CD4-positive, alpha-beta T cell treated with Interleukin-6 for 4 hours (primary cell): ENCODE measurements at places on chromosomes 12 and 14.
A peak's percentile ranks its signal among the peaks of the same experiment; 100 is the strongest.

- no peak for DNase-seq
Measured at GRCh38 chr12:6049587-6049986, 74.9 kb downstream of the VWF start.

DNA sequence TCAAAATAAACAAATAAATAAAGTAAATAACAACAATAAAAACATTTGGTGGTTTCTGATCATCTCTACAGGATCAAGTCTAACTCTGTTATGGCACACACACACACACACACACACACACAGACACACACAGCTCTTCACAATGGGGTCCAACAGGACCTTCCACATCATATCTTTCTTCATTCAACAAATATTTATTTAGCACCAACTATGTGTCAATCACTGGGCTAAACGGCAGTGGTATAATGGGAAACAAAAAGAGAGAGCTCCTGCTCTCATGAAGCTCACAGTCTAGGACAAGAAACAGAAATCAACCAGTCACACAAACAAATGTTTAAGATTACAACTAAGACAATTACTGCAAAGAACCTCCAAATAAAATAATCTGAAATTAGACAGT is 9.3 kb downstream of the PPP1R13B start:
- DNase-seq: no peak

DNA sequence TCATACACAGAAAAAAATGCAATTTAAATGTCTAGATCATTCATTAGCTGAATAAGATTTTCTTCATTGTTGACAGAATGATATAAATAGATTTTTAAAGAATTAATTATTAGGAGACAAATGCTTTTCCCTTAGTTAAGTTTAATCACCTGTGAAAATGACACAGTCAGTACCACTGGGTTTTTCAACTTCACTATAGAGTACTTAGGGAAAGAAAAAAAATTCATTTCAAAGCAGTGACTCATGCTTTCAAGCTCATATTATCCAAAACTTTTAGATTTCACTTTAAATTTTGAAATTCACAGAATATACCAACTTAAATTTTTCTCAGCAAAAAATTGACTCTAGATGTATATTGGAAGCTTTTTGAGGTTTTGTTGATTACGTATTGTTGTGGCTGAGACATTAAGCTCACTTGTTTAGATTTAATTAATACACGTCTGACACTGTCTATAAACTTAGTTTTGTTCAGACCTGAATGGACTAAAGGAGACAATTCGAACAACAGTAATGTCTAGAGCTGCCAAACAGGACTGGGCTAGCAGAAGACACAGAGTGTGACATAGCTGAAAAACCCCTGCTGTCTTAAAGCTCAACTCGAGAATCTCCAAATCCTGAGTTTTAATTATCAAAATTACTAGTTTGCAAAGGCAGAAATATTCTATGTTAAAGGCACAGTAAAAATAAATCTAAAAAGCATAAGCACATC is 1.6 kb downstream of the MGAT4C start:
- no peak for DNase-seq

GRCh38 chr12:132124766-132125425 is 19.2 kb downstream of the DDX51 start:
- DNase-seq: no peak

DNA sequence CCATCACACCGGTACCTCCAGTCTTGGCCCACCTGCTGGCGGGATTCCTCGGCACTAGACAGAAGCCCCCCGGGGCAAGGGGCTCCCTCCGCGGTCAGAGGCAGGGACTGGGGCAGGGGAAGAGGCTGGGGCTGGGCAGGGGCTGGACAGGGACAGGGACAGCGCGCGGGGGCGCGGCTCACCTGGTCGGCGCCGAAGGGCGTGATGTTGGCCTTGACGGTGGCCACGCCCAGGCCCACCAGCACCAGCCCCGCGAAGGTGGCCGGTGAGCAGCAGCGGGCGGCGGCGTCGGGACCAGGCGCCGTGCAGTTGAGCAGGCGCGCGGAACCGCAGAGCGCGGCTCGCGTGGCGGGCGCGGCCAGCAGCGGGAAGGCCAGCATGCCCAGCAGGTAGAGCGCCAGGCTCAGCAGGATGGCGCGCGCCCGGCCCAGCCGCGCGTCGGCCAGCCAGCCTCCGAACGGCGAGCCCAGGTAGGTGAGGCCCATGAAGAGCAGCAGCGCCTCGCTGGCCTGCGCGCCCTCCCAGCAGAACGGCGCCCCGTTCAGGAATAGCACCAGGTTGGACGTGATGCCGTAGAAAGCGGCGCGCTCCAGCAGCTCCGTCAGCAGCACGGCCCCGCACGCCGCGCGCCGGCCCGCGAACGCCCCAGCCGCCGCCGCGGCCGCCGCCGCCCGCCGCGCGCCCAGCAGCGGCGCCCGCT is 392 bp downstream of the SLC15A4 start:
- DNase-seq: peak; percentile 25

GRCh38 chr14:76834241-76834661 is 8.0 kb downstream of the LRRC74A start:
- no peak for DNase-seq

- DNase-seq: no peak
Measured at GRCh38 chr12:49413010-49413409, 45.7 kb downstream of the SPATS2 start.

- DNase-seq: no peak
Measured at GRCh38 chr14:69814397-69814796, 17.4 kb upstream of the SLC10A1 start.

- DNase-seq: no peak
Measured at GRCh38 chr12:18320036-18320617, 58.8 kb downstream of the PIK3C2G start.

DNA sequence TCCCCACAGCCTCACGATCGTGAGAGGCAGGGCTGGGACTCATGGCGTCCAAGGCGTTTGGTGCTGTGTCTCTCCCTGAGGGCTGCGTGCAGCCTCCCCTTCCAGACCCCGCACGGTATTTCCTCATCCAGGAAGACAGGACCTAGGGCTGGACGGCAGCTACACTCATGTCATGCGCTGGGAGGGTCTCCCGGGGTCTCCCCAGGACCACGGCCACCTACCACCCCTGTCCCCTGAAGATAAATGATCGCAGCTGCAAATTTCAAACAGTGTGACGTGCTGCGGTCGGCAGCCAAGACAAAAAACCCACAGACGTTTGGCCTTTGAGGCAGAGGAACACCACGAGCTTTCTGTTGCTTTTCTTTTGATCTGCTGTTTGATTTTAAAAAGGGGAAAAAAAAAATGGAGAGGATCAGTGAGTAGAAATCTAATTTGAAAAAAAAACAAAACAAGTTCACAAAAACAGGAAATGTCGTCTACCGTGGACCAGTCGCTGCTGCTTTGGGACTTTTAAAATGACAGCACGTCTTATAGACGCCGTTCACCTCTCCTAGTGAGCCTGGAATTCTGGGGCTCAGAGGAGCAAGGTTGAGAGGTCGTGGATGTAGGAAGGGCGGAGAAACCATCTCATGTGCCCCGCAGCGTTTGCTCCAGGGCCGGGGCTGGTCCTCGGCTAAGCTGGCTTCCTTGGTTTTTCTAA is 237.6 kb downstream of the SLC41A2 start:
- DNase-seq: peak; percentile 78

DNA sequence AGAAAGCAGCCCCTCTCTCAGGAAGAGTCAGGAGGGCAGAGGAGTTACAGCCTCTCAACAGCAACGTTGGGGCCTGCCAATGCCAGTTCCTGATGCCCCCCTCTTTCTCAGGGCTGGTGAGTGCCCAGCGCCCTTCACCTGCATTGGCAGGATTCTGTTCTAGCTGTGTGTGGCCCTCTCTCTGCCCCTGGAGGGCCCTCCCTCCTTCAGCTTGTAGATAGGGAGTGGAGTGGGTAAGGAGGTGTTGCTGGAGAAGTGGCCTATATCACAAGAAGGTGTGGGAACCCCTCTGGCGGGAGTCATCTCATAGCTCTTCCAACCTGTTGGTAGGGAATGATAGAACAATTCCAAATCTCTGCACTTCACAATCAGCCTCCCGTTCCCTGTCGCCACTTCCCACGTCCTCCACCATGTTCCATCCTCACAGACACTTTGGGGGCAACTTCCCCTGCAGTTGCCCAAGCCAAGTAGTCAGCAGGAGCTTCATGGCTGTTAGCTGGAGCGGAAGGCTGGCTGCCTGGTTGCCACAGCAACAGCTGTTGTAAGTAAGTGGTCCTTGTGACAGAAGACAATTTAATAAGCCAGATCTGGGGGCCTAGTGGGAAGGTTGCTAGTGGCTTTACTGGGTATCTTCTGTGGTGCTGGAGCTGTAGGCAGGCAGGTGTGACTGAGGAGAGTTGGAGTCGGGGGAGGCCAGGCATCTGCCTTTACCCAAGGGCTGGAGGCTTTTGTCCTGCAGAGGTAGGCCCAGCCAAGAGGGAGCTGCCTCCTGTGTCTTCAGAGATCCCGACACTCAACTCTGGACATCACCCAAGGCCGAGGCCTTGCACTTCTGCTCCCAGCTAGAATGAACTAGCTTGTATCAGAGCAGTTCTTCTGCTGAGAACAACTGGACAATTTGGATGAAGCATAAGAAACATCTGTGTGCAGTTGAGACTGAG is 38.4 kb downstream of the GALNT16 start:
- DNase-seq: no peak

DNA sequence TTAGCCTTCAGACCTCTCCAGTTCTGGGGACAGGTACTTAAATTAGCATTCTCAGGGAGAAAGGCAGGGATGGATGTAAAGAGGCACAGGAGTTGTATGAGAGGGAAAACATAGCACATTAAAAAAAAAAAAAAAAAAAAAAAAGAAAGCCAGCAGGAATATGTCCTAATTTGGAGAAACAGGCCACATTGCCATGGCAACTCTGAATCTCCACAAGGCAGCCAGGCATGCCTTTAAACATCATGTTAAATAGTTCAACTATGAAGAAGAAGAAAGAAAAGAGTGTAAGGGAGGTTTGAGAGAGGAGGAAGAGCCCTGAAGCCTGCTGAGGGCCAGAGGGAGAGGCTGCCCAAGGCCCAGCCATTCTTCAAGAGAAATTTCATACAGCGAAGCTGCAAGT is 145.8 kb downstream of the GRIN2B start:
- no peak for DNase-seq
